NCI-H2171 (cell line): ENCODE measurements at places on chromosomes 5 and 9.

GRCh38 chr9:134026581-134026980 lies 1.3 kb downstream of the BRD3OS start:
- DNase-seq: no peak

DNA sequence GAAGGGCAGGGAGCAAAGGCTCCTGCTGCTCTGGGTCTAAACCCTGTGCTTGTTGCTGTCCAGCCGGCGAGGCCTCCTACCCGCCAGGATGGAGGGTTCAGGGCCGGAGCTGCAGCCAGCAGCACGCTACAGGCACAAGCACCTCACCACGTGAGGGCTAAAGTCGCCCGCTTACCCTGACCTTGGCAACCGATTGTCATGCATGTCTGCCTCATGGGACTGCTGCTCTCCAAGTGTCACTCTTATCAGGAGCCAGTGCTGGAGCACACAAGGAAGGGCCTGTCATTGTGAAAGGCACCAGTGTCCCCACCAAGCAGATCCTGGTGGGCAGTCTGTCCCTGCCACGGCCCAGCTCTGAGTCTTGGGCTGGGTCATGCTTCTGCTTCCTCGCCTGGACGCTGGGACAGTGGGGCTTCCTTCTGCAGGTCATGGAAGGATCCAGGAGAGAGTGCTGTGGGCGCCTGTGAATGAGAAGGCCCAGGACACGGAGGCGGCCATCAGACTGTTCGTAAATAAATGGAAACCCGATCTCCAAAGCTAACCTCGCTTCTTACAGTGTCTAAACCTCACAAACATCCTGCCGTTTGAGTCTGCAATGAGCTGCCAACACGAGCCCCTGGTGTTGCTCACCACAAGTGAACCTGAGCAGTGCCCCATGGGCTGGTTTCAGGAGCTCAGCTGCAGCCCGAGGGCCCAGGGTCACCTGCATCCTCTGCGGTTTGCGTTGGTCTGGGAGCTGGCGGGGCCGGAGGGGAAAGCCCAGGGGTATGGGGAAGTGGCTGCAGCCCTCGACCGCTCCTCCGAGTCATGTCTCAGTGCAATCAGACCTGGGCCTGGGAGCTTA lies 58.2 kb upstream of the RXRA start:
- no peak for DNase-seq

GRCh38 chr5:134989266-134989830 lies 21.6 kb downstream of the CATSPER3 start:
- no peak for DNase-seq

DNA sequence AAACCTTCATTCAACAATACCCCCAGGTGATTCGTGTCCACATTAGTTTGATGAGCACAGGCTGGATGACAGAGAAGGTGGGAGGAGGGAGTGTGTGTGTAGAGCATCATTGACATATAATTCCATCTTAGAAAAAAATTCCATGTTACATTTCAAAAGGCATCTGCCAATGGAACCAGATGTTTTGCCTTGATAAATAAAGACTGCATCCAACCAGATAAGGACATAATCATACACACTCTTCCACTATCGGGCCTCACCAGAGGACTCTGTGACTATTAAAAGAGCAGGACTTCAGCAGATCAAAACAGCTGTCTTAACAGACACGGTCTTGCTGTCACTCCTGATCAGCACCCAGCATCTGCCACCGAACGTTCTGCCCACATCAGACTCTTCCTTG lies 96.4 kb upstream of the SPIN1 start:
- no peak for DNase-seq

GRCh38 chr5:118791926-118792734 lies 196.2 kb downstream of the DTWD2 start:
- peak; percentile 24 for DNase-seq

DNA sequence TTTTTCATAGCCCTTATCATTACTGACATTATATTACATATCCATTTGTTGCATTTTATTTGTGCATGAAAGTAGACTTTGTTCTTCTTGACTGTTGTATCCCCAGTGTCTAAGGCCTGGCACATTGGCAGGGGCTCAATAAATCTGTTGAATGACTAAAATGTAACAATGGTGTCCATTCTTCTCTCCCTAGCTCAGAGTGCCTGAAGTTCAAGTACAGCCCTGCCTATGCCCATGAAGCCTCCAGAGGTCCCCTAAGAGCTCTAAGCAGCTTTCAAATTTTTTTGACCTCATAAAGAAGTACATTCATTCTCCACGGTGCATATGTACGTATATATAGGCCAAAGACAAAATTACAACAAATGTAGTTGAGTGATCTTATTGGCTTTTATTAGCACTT lies 4.2 kb upstream of the BSPRY start:
- DNase-seq: no peak

DNA sequence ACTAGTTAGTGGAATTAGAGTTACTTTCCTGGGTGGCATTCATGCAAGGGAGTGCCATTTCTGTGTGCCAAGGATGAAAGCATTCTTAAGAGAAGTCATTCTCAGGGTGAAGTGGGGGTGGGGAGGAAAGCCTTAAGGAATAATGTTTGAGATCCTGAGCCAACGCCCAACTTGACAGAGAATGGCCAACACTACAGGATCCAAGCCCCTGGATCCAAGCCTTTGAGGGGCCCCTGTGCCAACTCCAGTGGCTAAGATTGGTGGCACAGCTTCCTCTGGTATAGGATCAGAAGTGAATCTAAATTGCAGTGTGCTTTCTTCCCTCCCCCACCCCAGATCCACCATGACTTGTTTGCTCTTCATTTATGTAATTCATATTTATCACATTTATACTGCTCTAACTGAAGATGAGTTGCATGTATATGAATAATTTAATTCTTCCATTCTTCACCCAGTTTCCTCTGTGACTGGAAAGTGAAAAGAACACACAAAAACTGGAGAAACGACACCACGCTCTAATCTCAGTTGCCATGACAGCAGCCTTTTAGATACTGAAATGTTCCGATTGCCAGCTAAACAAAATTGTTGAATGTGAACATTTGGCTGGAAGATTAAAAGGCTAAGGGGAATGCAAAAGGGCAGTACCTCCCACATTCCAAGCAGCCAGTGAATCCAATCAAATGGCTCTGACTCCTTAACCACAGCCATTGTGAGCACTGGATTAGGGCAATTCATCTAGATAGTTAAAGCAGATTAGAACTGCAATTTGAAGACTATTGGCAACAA lies 4.5 kb downstream of the ZNF608 start:
- no peak for DNase-seq

- DNase-seq: no peak
These were observed 111.6 kb downstream of the ZNF608 start for GRCh38 chr5:124634741-124635323.

DNA sequence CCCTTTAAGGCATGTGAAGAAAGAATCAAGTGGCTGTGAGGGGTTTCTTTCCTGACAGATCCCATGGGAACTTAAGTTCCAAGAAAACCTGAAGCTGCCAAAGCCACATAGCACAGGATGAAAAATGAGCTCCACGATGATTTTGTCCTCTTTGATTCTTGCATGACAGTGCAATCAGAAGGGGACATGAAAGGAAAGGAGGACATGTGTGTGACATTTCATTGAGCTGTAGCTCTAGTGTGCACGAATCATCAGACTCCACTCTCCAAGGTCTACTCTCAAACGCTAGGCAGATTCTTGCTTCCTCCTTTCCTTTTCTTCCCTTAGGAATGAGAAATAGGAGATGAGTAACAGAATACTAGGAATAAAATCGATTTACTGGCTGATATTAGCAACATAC lies 142.0 kb downstream of the ZNF608 start:
- DNase-seq: no peak

DNA sequence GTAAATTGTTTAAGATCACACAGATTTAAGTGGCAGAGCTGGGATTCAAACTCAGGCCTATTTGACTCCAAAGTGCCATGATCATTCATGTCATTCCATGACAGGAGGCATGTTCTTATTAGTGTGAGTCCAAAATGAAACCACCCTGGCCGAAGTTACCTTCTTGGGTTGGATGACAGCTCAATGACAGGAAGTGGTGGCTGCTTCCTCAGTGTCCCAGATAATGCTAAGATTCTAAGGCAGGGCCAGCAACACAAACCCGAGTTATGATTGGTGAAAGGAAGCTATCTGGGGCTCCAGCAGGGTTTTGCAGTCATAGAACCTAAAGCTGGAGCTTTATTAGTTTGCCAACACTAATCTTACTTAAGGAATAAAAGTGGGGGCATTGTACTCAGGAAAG lies 340.4 kb downstream of the SLIT3 start:
- DNase-seq: no peak

DNA sequence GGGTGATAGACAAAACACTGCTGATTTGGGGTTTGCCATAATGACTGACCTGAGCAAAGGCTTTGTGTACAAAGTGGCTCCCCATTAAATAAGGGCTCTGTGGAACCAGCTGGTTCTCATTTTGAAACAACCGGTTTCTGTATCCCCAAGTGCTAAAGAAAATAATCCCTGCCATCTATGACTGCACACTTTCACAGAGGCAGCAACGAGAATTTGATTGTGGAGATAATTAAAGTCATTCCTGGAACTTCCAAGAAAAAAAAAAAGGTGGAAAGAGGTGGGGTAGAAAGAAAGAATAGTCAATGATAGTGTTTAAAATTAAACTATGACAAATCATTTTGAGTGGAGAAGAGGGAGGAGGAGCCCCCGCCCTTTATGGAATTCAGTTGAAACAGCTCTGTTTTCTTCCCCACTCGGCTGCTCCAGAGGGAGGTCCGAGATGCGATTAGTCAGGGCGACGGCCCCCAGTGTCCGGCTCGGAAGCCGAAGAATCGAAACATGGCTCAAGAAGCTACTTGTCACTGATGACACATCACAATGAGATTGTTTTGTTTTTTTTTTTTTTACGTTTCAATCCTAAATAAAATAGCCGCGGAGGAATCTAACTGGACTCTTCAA lies 38.4 kb downstream of the EBF1 start:
- DNase-seq: no peak

DNA sequence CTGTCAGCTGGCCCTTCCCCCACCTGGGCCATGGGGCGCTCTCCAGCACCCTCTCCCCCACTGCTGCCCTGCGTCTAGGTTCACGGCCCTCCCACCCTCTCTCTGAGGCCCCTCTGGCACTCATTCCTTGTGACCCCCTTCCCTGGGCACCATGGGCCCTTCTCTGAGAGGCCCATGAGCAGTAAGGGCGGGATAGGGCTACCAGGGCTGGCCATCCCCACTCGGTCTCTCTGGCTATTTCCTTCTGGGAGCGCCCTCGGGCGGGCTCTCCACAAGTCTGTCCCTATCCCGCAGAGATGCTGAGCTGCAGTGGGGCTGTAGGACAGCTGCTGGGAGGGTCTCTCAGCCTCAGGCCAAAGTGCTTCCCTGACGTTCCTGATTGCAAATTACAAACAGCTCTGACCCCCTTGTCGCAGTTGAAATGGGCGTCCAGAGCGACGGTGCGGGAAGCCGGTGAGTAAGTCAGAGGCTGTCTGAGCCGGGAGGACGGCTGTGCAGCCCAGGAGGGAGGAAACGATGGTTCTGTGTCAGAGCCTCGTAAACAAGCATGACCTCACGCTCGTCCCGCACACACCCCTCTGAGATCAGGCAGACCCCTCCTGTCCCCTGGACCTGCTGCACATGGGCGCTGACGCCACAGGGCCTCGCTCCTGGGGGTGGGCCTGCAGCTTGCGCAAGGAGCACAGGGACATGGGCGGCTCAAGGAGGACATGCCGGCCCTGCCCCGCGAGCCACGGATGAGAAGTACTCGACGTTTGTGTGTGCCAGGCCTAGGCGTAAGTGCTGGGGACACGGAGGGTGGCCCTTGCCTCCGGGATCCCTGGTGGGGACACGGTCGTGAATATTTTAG lies 36.3 kb upstream of the GFPT2 start:
- no peak for DNase-seq

DNA sequence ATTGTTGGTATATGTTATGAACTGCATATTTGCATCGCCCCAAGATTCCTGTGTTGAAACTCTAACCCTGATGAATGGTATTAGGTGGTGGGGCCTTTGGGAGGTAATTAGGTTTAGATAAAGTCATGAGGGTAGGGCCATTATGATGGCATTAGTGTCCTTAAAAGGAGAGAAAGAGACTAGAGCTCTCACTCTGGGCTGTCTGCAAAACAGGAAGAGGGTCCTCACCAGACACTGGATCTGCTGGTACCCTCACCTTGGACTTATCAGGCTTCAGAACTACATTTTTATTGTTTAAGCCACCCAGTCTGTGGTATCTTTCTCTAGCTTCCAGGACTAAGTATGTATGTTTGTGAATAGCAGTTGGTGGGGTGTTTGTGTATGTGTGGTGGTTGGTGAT lies 68.9 kb downstream of the MACIR start:
- DNase-seq: no peak
